ENCODE measurements at places on chromosomes 1 and 21.

- no peak for DNase-seq
Measured at GRCh38 chr1:157833145-157833544, 8.5 kb downstream of the CD5L start.

DNA sequence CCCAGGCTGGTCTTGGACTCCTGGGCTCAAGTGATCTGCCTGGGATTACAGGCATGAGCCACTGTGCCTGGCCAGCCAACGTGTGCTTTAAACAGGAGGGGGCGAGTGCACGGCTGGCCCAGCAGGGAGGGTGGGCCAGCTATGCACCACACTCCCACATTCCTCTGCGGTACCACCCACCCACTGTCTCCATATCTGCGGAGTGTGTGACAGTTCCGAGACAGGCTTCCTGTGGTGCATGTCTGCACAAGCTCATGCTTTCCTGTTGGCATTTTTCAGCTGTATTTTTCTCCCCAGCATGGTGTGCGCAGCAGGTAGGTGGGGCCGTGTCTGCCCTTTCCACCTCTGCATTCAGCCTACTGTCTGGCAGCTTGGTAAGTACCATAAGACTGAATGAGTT lies 183.3 kb downstream of the AJAP1 start:
- no peak for DNase-seq

GRCh38 chr1:154906621-154907081 lies 29.9 kb downstream of the PMVK start:
- no peak for DNase-seq

- no peak for DNase-seq
Measured at GRCh38 chr1:112061056-112061455, 71.6 kb upstream of the KCND3 start.

DNA sequence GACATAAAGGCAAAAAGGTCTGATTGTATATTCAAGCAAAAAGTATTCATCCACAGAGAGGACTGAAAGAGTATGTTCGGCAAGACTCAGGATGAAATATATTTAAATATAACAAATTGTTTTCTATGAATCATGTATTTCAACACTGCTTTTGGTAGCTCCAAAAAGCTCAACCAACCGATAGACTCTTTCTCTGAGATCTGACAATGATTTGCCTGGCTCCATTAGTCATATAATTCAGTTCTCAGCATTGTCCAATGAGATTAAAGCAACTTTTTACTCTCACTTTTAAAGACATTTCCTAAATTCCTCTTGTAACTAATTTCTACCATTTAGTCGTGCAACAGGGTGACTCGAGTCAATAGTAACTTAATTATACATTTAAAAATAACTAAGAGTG lies 319.1 kb upstream of the GREM2 start:
- DNase-seq: no peak

GRCh38 chr1:210367566-210367965 lies 38.9 kb downstream of the HHAT start:
- no peak for DNase-seq

GRCh38 chr21:23955135-23955843 lies 1652.0 kb downstream of the MRPL39 start:
- no peak for DNase-seq

GRCh38 chr1:30034627-30035521 lies 688.5 kb downstream of the MATN1 start:
- DNase-seq: no peak

GRCh38 chr1:19067182-19067911 lies 110.9 kb upstream of the IFFO2 start:
- no peak for DNase-seq

DNA sequence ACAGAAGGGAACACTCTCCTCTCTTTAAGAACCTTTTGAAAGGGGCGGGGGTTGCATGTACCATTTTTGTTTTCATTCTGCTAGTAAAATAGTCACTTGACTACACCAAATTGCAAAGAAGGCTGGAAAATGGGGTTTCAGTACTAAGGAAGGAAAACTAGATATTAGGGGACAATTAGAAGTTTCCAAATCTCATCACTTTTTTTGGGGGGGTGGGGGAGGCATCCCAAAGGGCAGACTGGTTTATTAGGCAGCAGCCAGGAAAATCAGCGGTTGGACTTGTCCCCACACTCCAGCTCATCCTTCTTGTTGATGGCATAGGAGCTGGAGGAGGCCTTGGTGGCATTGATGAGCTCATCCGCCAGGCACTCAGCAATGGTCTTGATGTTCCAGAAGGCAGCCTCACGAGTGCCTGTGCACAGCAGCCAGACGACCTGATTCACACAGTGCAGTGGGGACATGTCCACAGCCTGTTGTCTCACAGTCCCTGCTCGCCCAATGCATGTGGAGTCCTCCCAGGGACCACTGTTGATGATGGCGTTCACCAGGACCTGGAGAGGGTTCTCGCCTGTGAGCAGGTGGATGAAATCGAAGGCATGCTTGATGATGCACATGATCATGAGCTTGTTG lies 1.7 kb upstream of the TMEM50B start:
- DNase-seq: no peak

- DNase-seq: no peak
Measured at GRCh38 chr1:205595435-205595834, 36.4 kb downstream of the ELK4 start.

- no peak for DNase-seq
Measured at GRCh38 chr1:189237008-189237407, 1240.7 kb downstream of the BRINP3 start.

DNA sequence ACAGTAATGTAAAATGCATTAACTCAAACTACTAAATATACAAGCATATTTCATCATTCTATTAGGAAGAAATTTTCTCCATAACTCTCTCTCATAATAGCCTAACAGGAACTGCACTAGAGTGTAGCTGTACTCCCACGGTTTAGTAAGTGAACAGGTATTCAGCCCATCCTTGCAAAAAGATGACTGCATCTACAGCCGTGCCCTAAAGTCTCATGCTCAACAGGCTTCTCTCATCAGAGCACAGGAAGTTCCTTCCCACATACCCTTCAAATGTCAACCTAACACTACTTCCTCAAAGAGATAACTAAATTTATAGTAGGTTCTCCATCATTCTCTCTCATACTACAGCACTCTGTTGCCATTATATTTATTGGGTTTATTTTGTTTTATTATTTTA lies 251.6 kb downstream of the AKT3 start:
- no peak for DNase-seq

GRCh38 chr1:21517660-21518480 lies 8.6 kb downstream of the ALPL start:
- DNase-seq: no peak

GRCh38 chr1:246302251-246302625 lies 204.8 kb downstream of the SMYD3 start:
- no peak for DNase-seq

GRCh38 chr1:208029381-208030287 lies 118.7 kb upstream of the CD34 start:
- DNase-seq: no peak

DNA sequence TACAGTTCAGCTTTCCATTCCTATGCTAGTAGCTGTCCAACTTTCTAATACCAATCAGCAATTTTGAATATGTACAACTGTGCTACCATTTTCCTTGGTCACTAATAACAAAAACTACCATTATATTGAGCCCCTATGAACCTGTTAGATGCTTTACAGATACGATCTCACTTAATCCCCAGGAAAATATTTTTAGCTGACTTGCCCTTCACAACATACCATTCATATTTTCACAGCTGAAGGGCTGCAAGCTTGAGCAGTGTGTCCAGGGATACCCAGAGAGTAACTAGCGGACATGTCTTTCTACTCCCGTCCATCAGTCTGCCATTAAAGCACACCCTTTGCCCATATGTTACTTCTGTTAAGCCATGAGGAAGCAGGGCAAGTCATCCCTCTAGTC lies 140.5 kb downstream of the SPATA46 start:
- no peak for DNase-seq

DNA sequence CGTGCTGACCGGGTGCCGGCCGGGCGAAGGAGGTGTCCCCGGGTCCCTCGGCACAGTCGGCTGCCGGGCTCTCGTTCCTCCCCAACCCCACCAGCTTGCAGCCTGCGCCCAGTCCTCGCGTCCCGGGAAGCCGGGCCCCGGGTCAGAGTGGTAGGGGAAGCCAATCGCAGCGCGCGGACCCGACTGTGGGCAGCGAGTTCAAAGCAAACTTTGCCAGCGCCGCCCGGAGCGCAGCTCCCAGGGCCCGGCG lies 328 bp downstream of the MYCL start:
- no peak for DNase-seq

DNA sequence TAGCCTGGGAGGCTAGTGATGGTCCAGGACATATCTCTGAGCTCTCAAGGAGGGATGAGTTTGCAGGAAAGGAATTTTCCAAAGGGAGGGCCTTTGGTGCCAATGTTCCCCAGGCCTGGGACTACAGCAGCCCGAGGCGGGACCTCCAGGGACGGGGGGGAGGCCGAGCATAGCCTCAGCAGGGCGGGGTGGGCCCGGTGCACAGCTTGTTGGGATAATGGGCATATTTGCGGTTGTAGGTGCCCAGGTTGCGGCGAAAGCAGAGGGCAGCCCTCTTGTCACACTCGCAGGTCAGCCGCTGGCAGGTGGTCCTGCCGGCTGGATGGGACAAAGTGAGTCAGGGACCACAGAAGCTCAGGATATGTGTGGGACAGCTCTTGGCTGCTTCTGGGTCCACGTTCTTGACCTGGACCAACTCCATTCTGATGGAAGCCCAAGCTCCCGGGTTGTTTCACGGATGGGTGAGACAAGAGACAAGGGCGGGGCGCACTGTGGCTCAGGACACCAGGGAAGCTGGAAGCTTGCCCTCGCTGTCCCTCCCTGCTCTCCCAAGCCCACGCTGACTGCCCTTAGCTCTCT lies 3.2 kb downstream of the PLA2G2E start:
- DNase-seq: no peak

DNA sequence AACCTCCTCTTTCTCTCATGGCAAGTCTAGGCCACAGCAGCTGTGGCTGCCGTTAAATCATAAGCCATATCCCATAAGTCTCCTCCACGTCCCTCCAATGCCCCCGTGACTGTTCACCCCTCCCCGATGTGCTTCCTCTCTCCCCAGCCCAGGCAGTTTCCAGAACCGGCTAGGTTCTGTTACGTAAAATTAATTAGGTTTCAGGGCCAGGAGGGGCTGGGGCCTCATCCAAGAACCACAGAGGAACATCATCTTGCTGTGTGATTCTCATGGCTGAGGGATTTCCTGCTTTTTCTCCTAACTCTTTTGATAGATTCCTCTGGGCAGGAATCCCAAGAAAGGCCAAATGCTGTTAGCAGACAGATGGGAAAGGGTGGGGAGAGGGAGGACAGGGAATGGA lies 141.8 kb upstream of the AJAP1 start:
- DNase-seq: no peak

DNA sequence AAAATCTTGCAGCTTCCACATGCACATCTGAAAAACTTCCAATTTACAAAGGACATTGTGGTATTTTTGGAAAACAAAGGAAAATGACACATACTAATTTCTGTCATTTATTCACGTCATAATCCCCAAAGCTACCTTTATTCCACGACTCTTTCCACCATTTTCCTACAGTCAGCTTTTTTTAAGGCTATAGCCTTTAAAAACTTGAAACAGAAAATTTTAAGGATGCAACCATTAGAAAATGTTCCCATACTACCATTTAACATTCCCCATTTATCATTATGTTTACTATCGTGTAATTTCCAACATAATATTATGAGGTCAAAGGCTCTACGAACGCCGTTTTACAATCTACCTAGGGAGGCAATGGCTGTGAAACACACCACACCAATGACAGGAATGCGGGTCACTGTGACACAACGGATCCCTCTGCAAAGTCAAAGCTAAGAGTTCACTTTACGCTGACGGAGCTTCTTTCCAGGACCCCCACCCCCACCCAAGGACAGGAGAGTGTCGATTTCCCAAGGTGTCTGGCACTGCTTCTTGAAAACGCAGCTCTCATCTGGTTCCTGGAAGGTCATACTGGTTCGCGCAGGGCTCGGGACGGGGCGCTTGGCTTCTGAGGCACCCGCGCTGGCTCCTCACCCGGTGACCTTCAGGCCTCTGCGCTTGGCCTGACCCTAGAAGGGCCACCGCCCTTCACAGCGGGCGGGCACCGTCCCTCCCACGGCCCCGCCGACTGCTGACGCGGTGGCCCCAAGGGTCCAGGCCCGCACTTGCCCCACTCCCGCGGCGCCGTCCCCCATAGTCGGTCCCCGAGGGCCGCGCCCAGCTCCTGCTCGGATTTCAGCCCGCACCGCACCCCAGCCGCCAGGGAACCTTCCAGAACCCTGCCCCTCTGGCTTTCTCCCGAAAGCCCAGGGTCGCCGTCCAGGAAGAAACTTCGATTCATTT lies 50.5 kb upstream of the ATF3 start:
- no peak for DNase-seq

- DNase-seq: no peak
Measured at GRCh38 chr1:88216441-88216840, 467.6 kb upstream of the PKN2 start.

- DNase-seq: no peak
Measured at GRCh38 chr1:186564582-186564981, 103.7 kb upstream of the PDC start.

DNA sequence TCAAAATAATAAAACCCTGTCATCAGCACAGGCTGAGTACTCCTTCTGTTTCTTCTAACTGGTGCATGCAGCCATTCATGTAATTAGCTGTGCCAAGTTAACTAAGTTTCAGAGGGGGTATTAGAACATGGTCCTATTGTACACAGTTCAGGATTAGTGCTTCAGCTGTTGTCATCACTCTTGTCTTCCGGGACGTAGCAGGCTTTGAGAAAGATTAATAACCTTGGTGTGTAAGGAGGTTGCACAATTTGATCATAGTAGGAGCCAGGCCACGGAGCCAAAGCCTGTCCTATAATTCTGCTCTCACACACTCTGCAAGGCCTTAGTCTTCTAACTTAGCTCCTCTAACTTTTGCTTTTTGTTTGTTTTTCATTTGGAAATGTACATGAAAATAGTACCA lies 44.7 kb downstream of the PTGFRN start:
- DNase-seq: peak; percentile 95

DNA sequence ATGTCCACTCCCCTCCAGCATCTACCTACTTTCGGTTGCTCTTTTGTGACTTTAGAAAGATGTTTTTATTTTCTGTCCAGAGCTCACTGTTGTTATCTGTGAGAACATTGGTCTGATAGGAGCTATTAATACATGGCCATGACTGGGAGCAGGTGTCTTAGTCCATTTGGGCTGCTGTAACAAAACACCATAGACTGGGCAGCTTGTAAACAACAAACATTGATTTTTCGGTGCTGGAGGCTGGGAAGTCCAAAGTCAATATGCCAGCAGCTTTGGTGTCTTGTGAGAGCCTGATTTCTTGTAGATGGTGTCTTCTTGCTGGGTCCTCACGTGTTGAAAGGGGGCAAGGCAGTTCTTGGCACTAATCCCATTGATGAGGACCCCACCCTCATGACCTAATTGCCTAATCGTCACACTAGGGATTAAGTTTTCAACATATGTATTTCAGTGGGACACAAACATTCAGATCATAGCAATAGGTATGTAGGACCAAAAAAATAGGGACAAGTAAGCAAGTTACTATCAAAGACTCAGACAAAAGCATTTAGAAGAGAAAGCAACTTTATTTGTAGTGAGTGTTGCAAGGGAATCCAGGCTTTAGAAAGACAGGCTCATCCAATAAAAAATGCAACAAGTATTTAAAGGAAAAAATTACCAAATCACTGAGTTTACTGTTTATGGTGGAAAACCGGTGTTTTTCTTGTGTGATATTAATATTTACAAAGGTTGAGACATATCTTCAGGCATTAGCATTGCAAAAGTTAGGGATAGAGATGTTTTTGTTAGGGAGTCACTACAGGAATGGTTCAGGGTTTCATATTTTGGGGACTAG lies 55.2 kb upstream of the WDR26 start:
- no peak for DNase-seq
